OCI-LY7 (cell line): ENCODE measurements at places on chromosomes 13 and 19. TPM values are rescaled to one million over a fixed set of nuclear protein-coding genes. Genes with fewer than 3 reads are reported as not detected.

The KLK15 gene
- total RNA-seq = not detected in 2 replicates

The ELAVL1 gene
- 162 and 168 TPM in 2 replicates for total RNA-seq

The C19orf81 gene
- 11.4 and 14.2 TPM in 2 replicates for total RNA-seq

The CEACAM4 gene
- not detected in 2 replicates for total RNA-seq

The NOVA2 gene
- total RNA-seq = 0.19 and 0.30 TPM in 2 replicates

The RGCC gene
- 89.5 and 101 TPM in 2 replicates for total RNA-seq

The DNAAF3 gene
- total RNA-seq = 2.2 and 2.5 TPM in 2 replicates

The CEACAM6 gene
- not detected in 2 replicates for total RNA-seq

The ZNF682 gene
- total RNA-seq = 17.3 and 18.6 TPM in 2 replicates

The RABAC1 gene
- total RNA-seq = 167 and 191 TPM in 2 replicates

The NAPSA gene
- 15.7 and 30.1 TPM in 2 replicates for total RNA-seq

The RETN gene
- total RNA-seq = not detected in 2 replicates

The CERS1 gene
- total RNA-seq = not detected in 2 replicates

The A1BG gene
- total RNA-seq = 24.5 and 26.9 TPM in 2 replicates

The ZNF880 gene
- total RNA-seq = 1.0 and 1.2 TPM in 2 replicates

The SLAIN1 gene
- 16.4 and 19.5 TPM in 2 replicates for total RNA-seq

The SNAPC2 gene
- 6.2 and 8.2 TPM in 2 replicates for total RNA-seq

The ACP7 gene
- not detected in 2 replicates for total RNA-seq

The ATXN8OS gene
- not detected in 2 replicates for total RNA-seq

The CD33 gene
- total RNA-seq = not detected in 2 replicates

The AMH gene
- 45.7 and 49.7 TPM in 2 replicates for total RNA-seq

The SPC24 gene
- total RNA-seq = 132 and 133 TPM in 2 replicates
